Eye (tissue), 1 donor: ENCODE measurements at places on chromosomes 16 and 17.

DNA sequence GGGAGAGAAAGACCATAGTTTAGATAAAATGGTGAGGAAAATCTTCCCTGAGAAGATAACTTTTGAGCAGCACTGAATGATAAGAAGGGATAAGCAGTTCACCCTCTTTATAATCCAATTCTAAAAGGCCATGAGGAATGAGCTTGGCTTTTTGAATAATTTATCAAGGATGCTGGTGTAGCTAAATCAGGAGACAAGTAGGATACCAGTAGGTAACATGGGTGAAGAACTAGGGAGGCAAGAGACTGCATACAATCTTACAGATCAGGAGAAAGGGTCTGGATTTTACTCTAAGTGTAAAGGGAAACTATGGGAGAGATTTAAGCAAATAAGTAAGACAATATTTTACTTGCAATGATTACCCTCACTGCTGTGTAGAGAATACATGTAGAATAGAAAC lies 60.7 kb downstream of the MED13 start:
- DNase-seq: no peak

- no peak for DNase-seq
These were observed at the start of gene SDR42E1 for GRCh38 chr16:82011199-82011641. SDR42E1 (minus strand) TSS chr16:82011470; CDS start chr16:82000858, 10,612 bp downstream.

GRCh38 chr17:31105991-31106390 lies 11.2 kb downstream of the NF1 start:
- no peak for DNase-seq

DNA sequence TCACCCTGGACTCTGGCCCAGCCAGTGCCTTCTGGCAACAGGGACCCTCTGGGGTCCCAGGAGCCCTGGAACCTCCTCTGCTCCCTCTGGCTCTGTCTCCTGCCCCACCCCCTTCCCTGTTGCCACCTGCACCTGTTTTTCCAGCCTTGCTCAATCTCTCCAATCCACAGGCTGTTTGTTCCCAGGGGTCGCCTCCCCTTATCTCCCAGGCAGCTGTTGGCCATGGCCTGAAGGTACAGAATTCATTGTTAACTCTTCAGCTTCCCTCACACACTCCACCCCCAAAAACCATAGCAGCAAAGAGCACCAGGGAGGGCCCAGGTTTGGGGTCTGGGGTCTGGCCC lies 39.3 kb upstream of the TOB1 start:
- peak; percentile 34 for DNase-seq

GRCh38 chr17:27491713-27492190 lies 35.5 kb downstream of the KSR1 start:
- DNase-seq: peak; percentile 74
